ENCODE measurements at places on chromosomes 3 and 15.

DNA sequence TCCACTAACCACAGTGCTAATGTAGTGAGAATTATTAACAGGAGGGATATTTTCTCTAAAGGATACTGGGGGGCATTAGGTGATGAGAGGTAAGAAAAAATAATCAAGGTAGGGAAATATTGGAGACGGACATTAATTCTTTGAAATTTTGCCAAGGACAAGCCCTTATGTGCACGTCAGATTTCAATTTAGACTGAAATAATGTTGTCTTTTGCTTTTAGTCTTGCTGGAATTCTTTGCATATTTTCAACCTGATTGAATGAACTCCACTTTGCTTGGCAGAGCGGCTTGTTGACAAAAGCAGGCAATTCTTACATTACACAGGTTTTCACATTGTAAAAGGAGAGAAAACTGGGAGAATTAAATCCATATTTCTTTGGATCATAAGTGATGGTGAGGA, 25.0 kb upstream of the C3orf52 start:
- DNase-seq = no peak

GRCh38 chr3:7739754-7740153, 761.9 kb upstream of the LMCD1 start:
- no peak for DNase-seq

GRCh38 chr15:51253366-51253765, 85.0 kb downstream of the CYP19A1 start:
- DNase-seq = no peak

DNA sequence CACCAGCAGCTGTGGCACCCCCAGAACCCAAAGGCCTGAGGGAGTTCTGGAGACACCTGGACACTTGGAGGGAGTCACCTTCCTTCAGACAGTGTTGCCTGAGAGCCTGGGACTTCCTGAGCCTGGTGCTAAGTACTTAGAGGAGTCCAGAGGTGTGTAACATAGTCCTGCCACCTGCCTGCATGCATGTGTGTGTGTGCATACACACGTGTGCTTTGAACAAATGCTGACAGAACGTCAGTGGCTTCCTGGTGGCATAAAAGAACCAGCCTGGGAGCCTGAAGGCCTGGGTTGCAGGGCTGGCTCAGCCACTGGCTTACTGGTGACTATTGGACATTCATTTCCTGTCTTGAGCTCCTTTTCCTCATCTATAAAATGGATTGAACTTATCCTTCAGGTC, 3.2 kb upstream of the CPN2 start:
- no peak for DNase-seq

DNA sequence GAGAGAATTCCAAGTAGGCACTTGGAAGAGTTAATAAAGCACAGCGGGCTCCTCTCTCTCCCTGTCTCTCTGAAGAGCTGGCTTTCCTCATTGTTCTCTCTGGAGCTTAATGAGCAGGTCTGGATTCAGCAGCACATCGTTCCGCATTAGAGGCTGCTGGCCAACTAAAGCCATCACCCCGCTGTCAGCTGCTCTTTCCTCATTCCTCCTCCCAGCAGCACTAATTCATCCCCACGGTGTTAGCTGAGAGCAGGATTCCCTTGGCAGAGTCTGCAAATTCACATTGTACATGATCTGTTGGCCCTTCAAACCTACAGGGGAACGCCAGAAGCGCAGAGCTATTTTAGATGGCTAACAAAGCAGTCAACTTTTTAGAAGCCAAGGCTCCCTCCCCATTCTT, 44.2 kb downstream of the SGO1 start:
- DNase-seq = no peak

- DNase-seq = no peak
These were observed 39.8 kb downstream of the ZFAND6 start for GRCh38 chr15:80099241-80099640.

Measured in CD4-positive, alpha-beta T cell treated with Interleukin-4 for 4 hours (primary cell).